Activated CD4-positive, alpha-beta memory T cell treated with anti-CD3 and anti-CD28 coated beads for 36 hours (primary cell): ENCODE measurements at places on chromosomes 6 and 20. TPM values are rescaled to one million over a fixed set of nuclear protein-coding genes. Genes with fewer than 3 reads are reported as not detected.

GRCh38 chr6:10540073-10540746, 19.1 kb downstream of the GCNT2 start:
- H3K27ac ChIP-seq = no peak overlapping the region
- no peak overlapping the region for H3K4me3 ChIP-seq
- H3K4me1 ChIP-seq = peaks cover 3% of the 10 kb centered on the region
- H3K36me3 ChIP-seq = peaks cover 6% of the 10 kb centered on the region
- no peaks in the 10 kb centered on the region for H3K27me3 ChIP-seq
- no peak for DNase-seq

OTOR gene
- total RNA-seq = not detected

- no peak overlapping the region for H3K4me3 ChIP-seq
- peaks cover 13% of the 10 kb centered on the region for H3K36me3 ChIP-seq
- peaks cover 26% of the 10 kb centered on the region for H3K4me1 ChIP-seq
- no peak for DNase-seq
- H3K27me3 ChIP-seq = peaks cover 3% of the 10 kb centered on the region
Measured at GRCh38 chr6:111159633-111160032, 72.3 kb downstream of the SLC16A10 start.

- no peaks in the 10 kb centered on the region for H3K27me3 ChIP-seq
- H3K36me3 ChIP-seq = peaks cover 46% of the 10 kb centered on the region
- H3K4me1 ChIP-seq = peaks cover 19% of the 10 kb centered on the region
Measured at GRCh38 chr6:144675231-144675861, 390.2 kb downstream of the UTRN start.

CST4 gene
- not detected for total RNA-seq

DNA sequence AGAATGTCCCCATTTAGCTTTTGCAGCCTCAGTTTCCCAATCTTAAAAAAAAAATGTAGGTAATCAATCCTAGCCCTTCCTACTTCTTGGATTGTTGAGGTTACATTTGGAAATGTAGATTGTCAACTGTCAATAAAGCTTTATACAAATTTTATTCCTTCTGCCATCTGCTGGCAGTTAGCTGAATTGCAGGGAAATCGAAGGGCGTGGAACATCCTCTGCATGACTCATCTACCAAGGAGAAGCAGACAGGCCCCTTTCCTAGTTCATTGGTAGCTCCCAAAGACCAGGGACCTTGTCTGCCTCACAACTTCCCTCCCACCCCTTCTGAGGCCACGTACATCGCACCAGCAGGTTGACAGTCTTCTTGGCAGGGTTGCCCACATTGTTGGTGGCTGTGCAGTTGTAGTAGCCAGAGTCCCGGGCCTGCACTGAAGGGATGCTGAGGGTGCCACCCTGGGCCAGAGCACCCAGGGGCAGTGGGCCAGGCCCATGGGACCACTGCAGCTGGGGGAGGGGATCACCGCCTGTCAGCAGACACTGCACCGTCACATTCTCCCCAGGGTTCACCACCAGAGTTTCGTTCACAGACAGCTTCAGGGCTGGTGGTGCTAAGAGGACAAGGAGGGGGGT, 43.6 kb downstream of the MDGA1 start:
- no peak overlapping the region for H3K27ac ChIP-seq
- peak; percentile 75 for DNase-seq
- no peaks in the 10 kb centered on the region for H3K27me3 ChIP-seq
- H3K4me1 ChIP-seq = peaks cover 7% of the 10 kb centered on the region
- peaks cover 14% of the 10 kb centered on the region for H3K36me3 ChIP-seq
- H3K4me3 ChIP-seq = no peak overlapping the region

DNA sequence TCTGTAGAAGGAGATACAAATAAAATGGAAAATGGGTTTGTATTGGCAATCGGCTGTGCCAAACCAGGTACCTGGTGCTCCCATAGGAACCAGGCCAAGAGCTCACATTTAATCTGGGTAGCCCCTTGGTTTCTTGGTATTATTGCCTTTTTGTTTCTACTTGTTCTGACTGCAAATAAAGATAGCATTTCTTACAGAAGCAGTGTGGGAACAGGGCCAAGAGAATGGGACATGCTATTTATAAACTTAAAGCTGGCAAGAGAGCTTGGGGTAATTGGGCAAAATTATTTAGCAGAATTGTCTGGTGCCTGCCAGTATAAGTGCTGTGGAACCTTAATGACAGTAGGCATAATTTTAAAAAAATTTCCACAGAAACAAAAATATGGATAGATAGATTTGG, 113.5 kb upstream of the GLP1R start:
- no peaks in the 10 kb centered on the region for H3K27me3 ChIP-seq
- no peak overlapping the region for H3K27ac ChIP-seq
- no peaks in the 10 kb centered on the region for H3K4me1 ChIP-seq
- no peaks in the 10 kb centered on the region for H3K36me3 ChIP-seq
- DNase-seq = no peak

AIG1 gene
- 16.1 TPM for total RNA-seq

GRCh38 chr6:40986364-40986763, 52.7 kb downstream of the UNC5CL start:
- no peak for DNase-seq
- no peak overlapping the region for H3K4me3 ChIP-seq
- no peaks in the 10 kb centered on the region for H3K4me1 ChIP-seq
- no peak overlapping the region for H3K27ac ChIP-seq

RIPPLY2 gene
- total RNA-seq = not detected
